Activated T-helper 1 cell treated with anti-CD3 and anti-CD28 coated beads, Interleukin-2, amount 50 U/mL, for 16 hours (primary cell): ENCODE measurements at places on chromosomes 7 and 10.

- no peak for DNase-seq
These were observed 221.9 kb upstream of the INHBA start for GRCh38 chr7:41924796-41925195.

- peak; percentile 19 for DNase-seq
These were observed 145.8 kb downstream of the FRMD4A start for GRCh38 chr10:14184841-14185315.

DNA sequence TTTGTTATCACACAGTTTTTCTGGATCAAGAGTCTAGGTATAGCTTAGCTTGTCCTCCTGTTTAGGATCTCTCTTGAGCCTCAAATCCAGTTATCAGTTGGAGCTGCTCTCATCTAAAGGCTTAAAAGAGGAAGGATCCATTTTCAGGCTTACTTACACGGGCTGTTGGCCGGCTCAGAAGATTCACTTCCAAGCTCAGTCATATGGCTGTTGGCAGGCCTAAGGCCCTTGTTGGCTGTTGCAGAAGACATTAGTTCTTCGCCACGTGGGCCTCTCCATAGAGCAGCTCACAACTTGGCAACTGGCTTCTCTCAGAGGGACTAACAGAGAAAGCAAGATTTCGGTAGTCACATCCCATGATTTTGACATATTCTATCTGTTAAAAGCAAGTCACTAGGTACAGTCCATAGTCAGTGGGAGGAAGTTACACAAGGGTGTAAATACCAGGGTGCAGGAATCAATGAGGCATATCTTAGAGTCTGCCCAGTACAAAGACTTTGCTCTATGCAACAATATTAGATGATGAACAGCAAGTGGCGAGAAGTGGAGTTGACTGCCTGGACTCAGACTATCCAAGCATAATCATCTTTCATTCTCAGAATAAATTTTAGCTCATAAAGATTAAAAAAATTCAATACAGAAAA, 280.1 kb upstream of the MBL2 start:
- DNase-seq, result no peak

GRCh38 chr10:67770537-67770936, 67.5 kb downstream of the DNAJC12 start:
- DNase-seq, result no peak

DNA sequence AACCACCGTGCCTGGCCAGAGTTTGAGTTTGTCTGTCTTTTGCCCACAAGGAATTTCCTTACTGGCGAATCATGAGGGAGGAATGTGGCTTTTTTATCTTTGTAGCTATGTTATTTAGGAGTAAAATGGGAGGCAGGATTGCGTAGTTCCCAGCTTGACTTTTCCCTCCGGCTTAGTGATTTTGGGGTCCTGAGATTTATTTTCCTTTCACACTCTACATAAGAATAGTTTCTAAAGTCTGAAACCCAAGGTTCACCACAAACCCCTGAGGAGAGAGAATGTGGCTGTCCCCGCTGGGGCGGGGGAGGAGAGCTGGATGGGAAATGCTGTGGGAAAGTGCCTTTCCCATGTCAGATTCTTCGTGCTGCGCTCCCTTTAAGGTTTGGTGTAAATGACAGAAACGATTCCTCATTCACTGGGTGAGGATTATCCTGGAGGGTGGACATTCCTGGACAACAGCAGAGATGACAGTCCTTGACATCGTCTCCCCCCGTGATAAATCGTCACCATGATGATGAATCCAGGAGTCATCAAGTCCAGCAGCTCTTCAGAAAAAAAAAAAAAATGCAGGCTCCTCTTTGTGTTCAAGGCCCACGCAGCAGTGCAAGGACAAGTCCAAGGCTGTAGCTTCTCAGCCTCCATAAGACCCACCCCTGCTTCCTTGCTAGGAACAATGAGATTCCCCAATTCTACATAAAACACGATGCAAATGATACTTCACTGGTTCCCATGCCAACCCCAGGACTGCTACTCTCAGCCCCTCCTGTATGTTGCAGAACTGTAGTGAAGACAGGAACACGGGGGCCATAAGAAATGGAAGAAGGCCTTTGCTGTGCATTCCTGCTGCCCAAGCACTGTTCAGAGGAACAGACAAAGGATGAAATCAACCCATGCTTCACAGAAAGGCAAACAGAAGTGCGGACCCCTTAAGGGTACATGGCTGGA, 233.1 kb downstream of the CCDC3 start:
- no peak for DNase-seq
